ENCODE measurements at places on chromosomes 12 and 14.

DNA sequence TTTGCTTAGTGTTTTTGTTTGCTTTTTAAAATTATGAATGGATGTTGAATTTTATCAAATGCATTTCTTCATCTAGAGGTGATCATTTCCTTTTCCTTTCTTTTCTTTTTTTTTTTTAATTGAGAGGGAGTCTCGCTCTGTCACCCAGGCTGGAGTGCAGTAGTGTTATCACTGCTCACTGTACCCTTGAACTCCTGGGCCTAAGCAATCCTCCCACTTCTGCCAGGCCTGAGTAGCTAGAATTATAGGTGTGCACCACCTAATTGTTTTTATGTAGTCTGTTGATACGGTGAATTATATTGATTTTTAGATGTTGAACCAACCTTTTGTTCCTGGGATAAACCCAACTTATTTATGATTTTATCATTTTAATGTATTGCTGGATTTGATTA lies 1.5 kb upstream of the CDKL1 start:
- DNase-seq = no peak

DNA sequence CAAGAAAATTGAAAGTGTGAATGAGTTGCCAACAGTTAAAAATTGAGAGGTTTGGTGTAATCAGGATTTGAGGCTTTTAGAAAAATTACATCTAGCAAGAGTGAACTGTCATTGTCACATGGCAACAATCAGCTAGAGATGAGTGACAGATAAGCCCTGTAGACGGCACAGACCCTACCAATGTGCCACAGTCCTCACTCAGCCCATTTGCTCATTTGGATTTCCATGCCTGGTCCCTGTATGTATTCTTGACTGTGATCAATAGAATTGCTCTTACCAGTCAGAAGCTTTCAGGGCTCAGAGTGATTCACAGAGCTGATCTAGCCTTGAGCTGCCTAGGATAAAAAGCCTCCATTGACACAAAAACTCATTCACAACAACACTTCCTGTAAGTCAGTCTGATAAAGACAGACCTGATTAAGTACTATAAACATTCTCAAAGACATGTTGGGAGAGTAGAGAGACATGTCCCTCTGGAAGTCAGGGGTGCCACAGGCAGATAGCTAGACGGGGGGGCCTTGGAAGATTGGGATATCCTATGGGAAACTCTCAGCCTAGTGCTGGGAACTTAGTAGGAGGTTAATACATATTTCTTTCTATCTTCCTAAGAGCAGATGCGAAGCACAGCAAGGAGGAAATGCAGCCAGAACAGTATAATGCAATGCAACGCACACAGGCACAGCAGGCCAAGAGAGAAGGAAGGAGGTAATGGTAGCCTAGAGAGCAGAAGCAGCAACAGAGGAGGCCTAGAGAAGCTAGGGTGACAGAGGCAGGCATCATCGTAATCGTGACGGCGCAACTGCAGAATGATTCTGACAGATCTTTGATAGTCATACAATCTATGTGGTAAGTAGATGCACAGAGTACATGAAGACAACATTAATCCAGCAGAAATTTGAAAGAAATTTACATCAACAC lies 2.0 kb upstream of the PELI2 start:
- no peak for DNase-seq

GRCh38 chr12:119208626-119209061 lies 29.9 kb downstream of the HSPB8 start:
- no peak for DNase-seq

- no peak for DNase-seq
Observed at GRCh38 chr14:55347748-55348147, 63.9 kb downstream of the ATG14 start.

- no peak for DNase-seq
Observed at GRCh38 chr12:127035011-127035879, 1231.7 kb upstream of the TMEM132C start.

GRCh38 chr12:52608161-52608560 lies 6.9 kb upstream of the KRT72 start:
- peak; percentile 0 for DNase-seq

- no peak for DNase-seq
Observed at GRCh38 chr14:101735453-101735852, 26.1 kb upstream of the PPP2R5C start.

- no peak for DNase-seq
Observed at GRCh38 chr12:60805364-60805763, 1209.5 kb downstream of the SLC16A7 start.

Data from activated gamma-delta T cell treated with Interleukin-2 at 50 U/mL for 16 hours (primary cell).